ENCODE measurements at places on chromosomes 3 and 15.

- no peak for DNase-seq
These were observed 40.5 kb upstream of the GYG1 start for GRCh38 chr3:148950806-148951205.

DNA sequence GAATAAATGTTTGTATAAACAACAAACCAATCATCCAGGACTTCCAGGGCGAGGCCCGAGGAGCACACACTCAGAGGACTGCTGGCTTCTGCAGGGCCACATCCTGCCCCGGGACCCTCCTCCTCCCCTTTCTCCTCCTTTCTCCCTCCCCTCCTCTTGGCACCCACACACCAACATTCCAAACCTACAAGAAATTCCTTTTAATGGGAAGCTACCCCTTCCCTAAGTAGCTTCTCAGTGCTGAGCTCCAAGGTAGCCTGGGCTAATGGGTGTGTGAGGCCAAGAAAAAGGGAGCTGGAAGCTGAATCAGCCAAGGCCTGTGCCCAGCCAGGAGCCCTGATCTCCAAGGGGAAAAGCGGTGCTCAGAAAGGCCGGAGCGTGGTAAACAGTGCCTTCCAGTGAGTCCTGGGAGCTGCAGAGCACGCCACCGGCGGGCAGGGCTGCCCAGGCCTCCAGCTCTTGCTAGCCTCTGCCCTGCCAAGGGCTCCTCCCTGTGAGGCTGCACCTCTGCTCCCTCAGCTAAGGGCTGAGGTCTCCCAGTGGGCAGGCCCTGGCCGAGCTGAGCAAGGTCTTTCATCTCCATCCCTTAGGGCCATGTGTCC lies 3.9 kb downstream of the ITIH3 start:
- DNase-seq: no peak

- DNase-seq: no peak
These were observed 6.2 kb downstream of the PLA2G4D start for GRCh38 chr15:42087926-42088800.

- no peak for DNase-seq
These were observed 48.8 kb downstream of the SENP7 start for GRCh38 chr3:101464235-101464634.

GRCh38 chr3:125002414-125003368 lies 53.1 kb downstream of the HEG1 start:
- no peak for DNase-seq

GRCh38 chr15:96329403-96329981 lies 1.0 kb upstream of the NR2F2 start:
- no peak for DNase-seq

DNA sequence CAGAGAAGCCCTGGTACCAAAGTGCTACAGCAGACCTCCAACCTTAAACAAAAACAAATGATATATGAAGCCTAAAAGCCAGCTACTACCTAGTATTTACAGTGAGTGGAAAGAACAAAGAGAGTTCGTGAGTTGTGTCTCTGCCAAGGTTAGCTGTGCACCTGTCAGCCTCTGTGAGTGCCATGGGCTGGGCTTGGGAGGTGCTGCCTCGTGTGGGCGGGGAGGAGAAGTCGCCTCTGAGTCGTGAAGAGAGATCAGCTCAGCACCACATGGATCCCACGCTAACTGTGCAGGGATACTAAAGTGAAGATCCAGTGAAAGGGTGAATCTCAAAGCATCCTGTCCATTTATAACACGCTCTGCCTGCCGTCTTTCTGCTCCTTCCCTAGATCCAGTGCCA lies 101.9 kb downstream of the CHDH start:
- DNase-seq: no peak

DNA sequence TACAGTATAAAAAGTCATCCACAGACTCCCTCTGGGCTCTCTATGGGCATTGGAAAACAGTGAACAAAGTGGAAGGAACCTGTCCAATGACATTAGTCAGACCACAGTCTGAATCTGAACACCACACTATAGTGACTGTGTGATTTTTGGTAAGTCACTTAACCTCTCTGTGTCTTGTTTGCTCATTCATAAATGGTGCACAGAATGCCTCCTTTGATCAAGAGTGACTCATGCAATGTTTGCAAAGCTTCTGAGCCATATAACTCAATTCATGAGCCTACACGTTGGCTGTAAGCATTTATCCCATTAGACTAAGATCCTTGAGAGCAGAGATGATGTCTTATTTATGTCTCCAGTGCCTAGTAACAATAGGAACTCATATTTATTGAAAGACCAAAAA lies 46.7 kb downstream of the SV2B start:
- no peak for DNase-seq

DNA sequence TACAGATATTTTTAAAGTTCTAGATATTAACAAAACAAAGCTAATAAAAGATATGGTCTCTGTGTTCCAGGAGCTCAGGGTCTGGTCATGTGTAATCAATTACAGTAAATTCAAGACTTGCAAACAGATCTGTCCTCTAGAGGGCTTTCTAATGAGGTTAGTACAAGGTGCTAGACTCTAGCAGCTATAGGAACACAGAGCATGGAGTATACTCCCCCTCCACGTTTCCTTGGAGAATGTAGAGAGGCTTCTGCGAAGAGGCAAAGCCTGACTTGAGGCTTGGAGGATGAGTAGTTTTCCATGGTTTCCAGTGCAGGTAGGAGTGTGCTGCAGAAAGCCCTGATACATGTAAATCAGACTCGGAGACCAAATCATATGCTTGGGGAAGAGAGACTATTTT lies 32.7 kb upstream of the DLG1 start:
- DNase-seq: no peak

DNA sequence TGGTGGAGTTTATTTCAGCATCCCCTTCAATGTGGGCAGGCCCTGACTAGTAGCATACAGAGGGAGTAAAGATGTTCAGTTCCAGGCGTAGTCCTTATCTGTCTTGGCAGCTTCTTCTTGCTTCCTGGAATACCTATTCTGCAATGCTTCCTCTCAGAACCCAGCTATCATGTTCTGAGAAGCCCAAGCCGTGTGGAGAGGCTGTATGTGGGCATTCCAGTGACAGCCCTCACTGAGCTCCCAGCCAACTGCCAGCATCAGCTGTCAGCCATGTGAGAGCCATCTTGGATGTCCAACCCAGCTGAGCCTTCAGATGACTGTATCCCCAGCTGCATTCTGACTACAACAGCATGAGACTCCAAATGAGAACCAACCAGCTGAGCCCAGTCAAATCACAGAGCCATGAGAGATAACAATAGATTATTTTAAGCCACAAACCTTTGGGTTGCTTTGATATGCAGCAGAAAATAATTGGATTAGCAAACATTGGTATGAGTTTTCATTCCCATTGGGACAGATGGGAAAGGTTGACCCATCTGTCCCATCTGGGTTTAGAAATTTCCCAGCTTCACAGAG lies 8.4 kb upstream of the CMTM7 start:
- DNase-seq: no peak

GRCh38 chr3:115254492-115255196 lies 107.6 kb upstream of the ZBTB20 start:
- no peak for DNase-seq

DNA sequence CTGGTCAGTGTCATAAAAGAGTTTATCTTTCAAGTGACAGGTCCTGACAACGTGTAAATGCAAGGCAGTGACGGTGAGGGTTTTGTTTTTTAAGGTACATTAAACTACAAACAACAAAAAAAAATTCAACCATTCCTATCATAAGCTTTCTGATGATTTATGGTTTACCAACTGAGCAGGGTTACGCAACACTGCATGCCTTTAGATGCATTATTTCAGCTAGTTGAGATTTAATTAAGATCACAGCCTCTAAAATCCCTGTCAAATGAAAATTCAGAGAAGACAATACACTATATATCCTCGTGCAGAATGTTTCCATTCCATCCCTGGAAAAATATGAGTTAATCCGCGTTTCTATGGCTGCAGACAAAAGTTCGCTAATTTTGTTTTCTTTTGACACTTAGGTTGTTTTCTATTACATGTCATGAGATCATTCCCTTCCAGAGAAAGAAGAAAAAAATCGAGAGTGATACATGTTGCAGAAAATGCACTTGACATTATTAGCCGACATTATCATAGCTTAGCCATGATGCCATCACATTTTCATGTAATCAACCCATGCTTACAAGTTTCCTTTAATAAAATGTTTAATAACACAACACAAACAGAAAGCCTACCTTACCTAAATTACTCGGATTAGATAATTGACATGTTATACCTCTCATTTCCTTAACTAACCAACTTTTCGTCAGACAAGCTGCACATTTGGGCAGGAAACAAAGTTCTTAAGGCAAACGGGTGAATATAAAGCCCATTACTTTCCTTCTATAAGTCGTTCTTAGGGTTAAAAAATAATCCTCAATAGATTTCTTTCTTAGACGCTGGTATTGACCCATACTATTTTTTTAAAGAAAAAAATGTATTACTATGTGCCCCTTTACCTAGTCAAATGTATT lies 521.2 kb downstream of the FOXP1 start:
- no peak for DNase-seq

- no peak for DNase-seq
These were observed 15.7 kb downstream of the KCNAB1 start for GRCh38 chr3:156135921-156136638.

GRCh38 chr3:169618894-169619792 lies 44.4 kb downstream of the MECOM start:
- DNase-seq: no peak

DNA sequence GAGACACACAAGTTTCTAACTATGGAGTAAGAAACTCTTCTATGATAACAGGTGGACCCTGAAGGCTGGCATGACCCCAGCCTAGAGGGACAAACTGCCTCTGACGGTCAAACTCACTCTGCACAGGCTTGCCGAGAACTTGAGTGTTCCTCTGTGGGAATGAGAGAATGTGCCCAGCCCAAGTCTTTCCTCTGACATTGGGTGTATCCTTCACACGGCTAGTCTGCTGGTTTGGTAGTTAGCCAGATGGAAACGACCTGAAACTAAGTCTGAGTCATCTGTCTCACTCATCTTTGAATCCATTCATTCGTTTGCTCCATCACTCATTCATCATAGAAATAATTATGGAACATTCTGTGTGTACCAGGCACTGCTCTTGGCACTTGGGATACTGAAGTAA lies 198.4 kb downstream of the ATP10A start:
- DNase-seq: no peak

DNA sequence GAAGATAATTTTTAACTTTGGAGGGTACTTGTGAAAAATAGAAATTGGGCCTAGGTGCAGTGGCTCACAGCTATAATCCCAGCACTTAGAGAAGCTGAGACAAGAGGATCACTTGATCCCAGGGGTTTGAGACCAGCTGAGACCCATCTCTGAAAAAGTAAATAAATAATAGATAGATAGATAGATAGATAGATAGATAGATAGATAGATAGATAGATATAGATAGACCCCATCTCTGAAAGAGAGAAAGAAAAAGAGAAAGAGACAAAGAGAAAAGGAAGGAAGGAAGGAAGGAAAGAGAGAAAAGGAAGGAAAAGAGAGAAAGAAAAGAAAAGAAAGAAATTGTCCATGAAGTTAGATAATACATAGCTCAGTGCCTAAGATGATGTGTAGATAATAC lies 35.5 kb downstream of the MRPS25 start:
- DNase-seq: no peak

DNA sequence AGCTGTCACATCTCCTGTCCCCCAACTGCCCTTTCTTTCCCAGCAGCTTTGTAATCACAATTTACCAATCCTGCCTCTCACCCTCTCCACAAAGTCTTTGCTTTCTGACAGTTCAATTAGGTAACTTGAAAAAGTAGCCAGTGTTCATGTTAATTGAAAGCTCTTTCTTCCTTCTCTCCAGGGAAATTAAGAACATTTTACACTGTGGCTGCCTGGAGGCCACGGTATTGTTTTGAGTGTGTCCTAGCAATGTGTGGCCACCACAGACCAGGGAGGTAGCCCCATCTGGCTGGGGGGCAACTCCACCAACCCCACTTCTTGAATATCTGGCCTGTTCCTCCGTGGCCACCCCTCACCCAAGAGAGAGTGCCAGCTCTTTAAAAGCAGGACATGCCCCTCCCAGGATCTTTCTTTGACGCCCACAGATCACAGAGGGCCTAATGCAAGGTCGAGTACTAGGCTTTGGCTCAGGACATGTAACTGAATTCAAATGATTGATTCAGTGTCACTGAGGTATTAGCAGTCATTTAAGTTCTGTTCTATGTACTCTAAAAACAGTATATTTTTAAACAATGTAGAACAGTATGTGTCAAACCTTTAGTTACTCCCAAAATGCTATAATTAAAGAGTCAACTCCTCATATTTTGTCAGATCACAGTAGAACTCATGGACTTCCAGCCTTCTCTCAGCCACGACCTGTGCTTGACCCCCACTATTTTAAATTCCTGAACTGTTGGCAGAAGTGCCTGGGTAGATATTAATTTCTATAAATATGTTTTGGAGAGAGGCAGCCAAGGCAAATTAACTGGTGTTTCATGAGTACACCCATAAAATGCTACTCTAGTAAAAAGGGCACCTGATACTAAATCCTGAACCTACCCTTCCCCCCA lies 164.5 kb downstream of the TNIK start:
- no peak for DNase-seq

GRCh38 chr3:46895761-46896160 lies 18.2 kb downstream of the PTH1R start:
- DNase-seq: no peak

DNA sequence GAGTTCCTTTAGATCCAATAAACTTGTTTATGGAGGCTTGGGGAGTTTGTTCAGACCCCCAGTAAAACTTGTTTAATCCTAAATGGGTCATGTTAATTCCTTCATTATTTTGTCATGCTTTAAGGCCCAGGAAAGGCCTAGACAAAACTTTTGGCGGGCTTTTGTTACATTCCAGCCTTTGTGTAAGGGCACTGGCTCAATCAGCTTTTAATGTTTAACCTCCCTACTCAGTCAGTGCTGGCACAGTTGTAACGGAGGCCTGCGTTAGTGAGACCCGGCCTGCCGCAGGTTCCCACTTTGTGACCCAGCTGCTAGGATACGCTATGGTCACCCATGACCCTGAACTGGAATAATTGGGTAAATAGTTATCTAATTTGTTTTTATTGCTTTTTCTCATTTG lies 59.2 kb downstream of the OXSM start:
- DNase-seq: no peak
